ENCODE measurements at places on chromosomes 12 and 14.

GRCh38 chr14:60713513-60713912 lies 10.6 kb downstream of the SIX4 start:
- no peak for DNase-seq

DNA sequence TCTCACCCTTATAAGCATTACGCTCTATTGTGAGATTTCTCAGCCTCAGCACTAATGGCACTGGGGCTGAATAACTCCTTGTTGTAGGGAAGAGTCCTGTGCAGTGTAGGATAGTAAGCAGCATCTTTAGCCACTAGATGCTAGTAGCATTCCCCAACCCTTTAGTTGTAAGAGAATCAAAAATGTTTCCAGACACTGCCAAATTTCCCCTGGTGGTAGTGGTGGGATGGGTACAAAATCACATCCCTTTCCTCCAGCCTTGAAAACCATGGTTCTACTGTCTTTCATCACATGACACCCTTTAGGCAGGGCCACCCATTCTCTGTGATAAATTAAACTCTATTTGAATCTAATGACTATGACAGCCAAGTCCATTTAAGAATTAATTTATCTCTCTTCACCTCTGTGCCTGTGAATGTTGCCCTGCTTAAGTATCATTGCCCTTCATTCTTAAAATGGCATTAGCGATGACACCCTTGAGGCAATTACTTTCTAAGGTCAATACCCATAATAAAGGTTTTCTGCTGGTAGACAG lies 199.4 kb downstream of the ANO4 start:
- DNase-seq, result no peak

DNA sequence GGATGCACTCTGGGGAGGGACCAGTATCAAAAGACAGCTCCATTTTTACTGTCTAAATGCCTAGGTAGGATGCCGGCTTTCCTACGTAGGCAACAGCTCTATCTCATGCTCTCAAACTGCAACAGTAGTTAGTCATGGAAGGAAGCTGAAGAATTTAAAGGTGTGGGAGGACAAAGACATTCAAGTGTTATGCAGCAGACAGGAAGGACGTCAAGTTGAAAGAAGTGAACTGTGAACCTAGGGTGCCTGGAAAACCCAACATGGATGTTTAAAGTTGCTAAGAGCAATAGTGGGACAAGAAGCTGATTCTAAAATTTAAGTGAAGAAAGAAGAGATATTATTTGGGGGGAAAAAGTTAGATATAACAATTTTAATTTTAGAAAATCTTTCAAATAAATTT lies 5.9 kb downstream of the SEC23A start:
- peak; percentile 21 for DNase-seq

DNA sequence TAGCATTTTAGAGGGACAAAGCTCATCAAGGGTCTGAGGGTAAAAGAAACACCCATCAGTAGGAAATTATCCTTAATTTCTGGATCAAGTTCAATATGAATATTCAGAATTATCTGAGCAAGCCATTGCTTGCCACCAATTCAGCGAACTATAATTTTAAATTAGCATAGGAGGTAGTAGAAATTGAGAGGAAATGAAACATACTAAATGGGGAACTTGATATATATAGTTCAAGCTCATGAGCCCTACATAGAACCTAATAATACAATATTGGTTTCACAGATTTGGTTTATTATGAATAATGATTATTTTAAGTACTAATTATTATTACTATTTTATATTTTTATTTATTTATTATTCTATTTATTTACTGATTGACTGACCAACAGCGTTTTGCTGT lies 42.1 kb upstream of the GXYLT1 start:
- no peak for DNase-seq

DNA sequence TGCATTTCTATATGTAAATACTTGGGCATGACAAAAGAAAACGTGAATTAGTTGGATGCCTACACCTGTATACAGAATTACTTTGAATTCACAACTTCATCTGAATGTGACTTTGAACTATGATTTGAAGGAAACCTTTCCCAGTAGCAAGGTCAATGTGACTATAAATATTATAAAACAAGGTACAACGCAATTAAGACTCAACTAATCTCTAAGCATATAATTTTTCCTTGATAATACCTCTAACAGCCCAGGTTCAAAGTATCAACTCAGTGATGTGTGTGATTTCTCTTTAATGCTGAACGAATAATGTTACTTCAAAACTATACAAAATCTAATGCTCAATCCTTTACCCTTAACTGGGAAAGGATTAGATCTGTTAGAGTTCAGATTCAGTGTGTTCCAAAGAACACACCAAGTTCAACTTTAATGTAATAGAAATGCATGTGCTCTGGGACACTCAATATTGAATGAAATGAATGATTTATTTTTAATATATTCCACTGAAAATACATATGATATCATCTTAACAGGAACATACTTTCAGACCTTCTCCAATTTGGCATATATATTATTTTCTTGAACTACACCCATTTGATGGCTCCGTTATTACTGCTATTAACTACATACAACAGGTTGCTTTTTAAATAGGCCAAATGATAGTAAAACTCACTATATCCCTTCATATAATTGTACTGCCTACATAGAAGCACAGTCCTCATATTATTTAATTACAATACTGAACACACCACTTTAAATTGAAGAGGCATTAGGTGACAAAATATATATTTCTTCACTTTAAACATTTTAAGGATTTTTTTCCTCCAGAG lies 40.1 kb upstream of the MTERF2 start:
- DNase-seq, result no peak

- DNase-seq, result no peak
These were observed 96.4 kb upstream of the SOX5 start for GRCh38 chr12:24045816-24046257.

DNA sequence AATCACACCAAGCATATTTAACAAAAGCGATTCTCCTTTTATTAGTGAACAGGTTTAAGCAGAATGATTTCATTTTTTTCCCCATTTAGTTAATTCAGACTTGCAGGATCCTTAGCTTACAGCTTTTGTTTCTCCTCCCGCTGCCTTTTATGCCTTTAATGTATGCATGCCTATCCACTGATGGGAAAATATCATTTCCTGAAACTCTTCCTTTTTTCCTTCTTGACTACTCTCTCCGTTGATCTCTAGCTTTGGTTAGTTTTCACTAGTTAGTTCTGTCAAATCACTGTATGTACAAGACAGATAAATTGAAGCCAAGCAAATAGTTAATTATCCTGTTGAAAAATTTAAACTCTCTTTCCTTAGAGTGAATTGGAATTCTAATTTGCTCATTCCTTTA lies 26.3 kb downstream of the NKX2-1 start:
- no peak for DNase-seq

DNA sequence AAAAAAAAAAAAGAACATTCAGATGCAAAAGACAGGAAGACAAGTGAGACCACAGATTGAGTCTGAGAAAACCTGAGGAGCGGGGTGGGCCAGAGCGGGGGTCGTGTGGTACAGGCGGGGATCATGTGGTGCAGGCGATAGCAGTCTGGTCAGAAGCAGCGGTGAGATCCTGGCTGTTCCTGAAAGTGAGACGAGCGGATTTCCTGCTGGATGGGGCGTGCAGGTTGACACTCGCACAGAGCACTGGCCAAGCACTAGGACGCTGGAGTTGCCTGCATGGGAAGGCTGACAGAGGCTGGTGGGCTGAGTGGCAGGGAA lies 35.7 kb downstream of the CDC42BPB start:
- DNase-seq, result no peak

GRCh38 chr14:100336618-100337530 lies 13.7 kb downstream of the SLC25A47 start:
- DNase-seq, result no peak

- no peak for DNase-seq
These were observed 939.5 kb downstream of the SLC16A7 start for GRCh38 chr12:60535363-60535762.

- DNase-seq, result no peak
These were observed 105.3 kb downstream of the SAMD4A start for GRCh38 chr14:54672181-54672580.
